Glomerular endothelial cell (primary cell): ENCODE measurements at places on chromosomes 4 and X. TPM values are rescaled to one million over a fixed set of nuclear protein-coding genes. Genes with fewer than 3 reads are reported as not detected.

Gene FRAS1
- total RNA-seq, result 7.2 and 23.1 TPM in 2 replicates

Gene SSX1
- not detected in 2 replicates for total RNA-seq

GRCh38 chrX:95101851-95102390, 1427.9 kb downstream of the FAM133A start:
- no peak for DNase-seq

- no peak for DNase-seq
These were observed 335.4 kb downstream of the UNC5C start for GRCh38 chr4:95213366-95213765.

DNA sequence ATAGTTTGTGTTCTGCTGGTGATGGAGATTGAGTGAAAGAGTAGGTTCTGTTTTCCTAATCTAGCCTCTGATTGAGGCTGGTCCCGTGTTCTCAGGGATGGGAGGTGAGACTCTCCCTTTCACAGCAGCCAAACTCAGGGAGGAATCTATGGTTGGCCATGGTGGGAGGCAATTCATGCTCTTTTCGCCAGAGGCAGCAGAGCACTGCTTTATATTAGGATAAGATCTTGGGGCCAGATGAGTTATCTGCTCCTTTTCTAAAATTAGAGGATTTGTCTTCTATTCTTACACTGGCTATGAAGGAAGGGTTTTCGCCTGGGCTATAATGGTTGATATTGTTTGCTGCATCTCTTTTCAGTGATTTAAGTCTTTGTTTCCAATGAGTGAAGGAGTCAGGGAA, 63.9 kb upstream of the NLGN4X start:
- DNase-seq, result no peak

DNA sequence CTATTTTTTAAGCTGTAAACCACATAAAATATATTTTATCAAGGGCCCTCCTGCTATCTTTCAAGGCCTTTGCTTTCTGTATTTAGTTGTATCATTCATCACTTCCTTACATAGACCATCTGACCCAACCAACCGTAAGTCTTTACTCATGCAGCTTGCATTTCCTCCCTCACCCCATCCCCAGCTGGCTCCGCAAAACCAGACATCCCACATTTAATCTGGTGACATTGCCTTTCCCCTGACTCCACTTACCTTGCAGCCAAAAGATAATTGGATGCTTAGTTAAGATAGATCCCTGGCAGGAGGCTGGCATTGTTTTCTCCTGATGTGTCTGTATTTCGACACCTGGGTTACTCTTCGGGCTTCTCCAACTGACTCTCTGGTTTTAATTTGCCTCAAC, 183.7 kb upstream of the LDB2 start:
- no peak for DNase-seq

DNA sequence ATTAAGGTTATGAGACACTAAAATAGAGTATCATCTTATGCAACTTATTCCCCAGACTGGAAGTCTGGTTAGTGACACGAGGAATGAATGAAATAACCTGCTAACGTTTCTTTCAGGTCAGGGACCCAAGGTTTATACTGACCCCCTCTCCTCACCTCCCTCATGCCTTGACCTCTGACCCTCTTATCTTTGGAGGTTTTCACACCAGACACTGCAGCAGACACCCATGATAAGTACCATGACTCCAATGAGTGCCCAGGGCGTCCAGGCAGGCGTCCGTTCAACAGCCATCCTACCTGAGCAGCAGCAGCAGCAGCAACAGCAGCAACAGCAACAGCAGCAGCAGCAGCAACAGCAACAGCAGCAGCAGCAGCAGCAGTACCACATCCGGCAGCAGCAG, 4.2 kb upstream of the NLGN3 start:
- DNase-seq, result no peak

Gene SSX4B
- not detected in 2 replicates for total RNA-seq

DNA sequence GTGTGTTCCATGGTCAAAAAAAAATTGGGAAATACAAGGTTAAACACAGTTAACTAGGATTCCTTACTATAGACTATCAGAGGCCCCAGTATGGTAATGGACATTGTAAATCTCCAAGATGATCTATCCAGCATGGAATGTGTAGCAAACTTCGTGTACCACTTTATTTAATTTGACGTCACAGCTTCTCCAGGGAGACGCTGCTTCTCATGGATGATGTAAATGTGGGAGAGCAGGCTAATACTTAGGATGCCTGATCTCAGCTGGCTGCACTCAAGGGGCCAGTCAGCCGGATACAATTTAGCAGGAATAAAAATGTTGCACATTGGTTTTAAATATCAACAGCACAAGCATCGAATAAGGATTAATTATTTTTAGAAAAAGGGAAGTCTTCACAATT, 111.7 kb upstream of the HPF1 start:
- no peak for DNase-seq

Gene TIMM17B
- total RNA-seq, result 32.7 and 34.2 TPM in 2 replicates

Gene QRFPR
- total RNA-seq, result not detected in 2 replicates

DNA sequence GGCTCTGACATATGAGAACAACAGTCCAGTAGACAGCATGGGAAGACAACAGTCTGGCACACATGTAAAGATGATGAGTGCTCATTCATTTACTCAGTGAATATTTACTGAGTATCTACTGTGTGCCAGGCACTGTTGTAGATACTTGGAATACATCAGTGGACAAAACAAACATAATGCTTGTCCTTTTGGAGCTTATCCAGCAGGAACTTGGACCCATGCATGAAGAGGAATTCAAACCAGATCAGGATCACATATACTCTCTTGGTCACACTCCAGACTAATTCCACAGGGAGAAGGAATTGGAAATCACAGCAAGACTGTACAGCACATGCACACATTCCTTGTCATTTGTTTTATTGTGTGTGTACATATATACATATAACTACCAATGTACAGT, 217.6 kb upstream of the TTC29 start:
- DNase-seq, result no peak
